Activated CD8-positive, alpha-beta T cell treated with anti-CD3 and anti-CD28 coated beads, Interleukin-2, amount 10 ng/mL, durations not matched to agents 7 days and 5 days (primary cell): ENCODE measurements at places on chromosomes 1 and 21. TPM values are rescaled to one million over a fixed set of nuclear protein-coding genes. Genes with fewer than 3 reads are reported as not detected.

- no peaks in the 10 kb centered on the region for H3K27me3 ChIP-seq
- H3K27ac ChIP-seq: no peak overlapping the region
- peaks cover 48% of the 10 kb centered on the region for H3K36me3 ChIP-seq
- peaks cover 5% of the 10 kb centered on the region for H3K4me1 ChIP-seq
- DNase-seq: no peak
These were observed 20.9 kb downstream of the URB1 start for GRCh38 chr21:32371913-32372314.

DNA sequence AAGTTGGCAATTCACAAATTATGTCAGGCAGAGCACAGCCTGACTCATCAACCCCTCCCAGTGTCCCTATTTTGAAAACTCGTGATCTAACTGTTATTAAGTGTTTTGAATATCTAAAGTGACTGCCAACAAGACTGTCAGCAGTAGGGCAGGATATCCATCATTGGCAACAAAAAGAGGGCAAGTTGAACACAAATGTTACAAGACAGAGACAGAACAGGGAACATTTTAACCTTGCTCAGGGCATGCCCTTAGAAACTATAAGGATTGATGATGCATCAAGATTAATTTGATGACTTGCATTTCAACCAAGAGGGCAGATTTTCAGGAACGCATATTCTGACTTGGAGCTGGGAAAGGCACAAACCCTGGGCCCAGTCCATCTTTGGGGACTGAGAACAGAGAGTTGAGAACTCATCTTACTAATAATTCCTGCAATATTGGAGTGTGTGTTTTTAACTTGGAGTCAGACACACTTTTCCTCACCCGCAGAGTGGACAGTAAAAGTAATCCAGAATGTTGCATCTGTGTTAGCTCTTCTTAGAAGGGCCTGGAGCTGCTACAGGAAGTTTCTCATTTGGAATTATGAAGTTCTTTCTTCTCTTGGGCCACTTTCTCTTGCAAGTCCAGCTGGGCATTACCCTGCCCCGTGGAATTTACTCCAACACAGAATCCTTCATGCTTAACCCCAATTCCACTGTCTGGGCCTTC is 317.2 kb downstream of the LTN1 start:
- H3K36me3 ChIP-seq: peaks cover 4% of the 10 kb centered on the region
- DNase-seq: no peak
- no peaks in the 10 kb centered on the region for H3K27me3 ChIP-seq
- H3K4me3 ChIP-seq: no peak overlapping the region
- H3K27ac ChIP-seq: no peak overlapping the region
- H3K4me1 ChIP-seq: no peaks in the 10 kb centered on the region

Gene CCDC185
- not detected for total RNA-seq

Gene THEM5
- not detected for total RNA-seq

GRCh38 chr1:243916160-243916559 is 66.1 kb upstream of the AKT3 start:
- H3K4me1 ChIP-seq: peaks cover 13% of the 10 kb centered on the region
- no peak for DNase-seq
- peaks cover 39% of the 10 kb centered on the region for H3K27me3 ChIP-seq
- H3K4me3 ChIP-seq: no peak overlapping the region
- no peaks in the 10 kb centered on the region for H3K36me3 ChIP-seq
- no peak overlapping the region for H3K27ac ChIP-seq

- H3K27ac ChIP-seq: no peak overlapping the region
- no peaks in the 10 kb centered on the region for H3K4me1 ChIP-seq
- no peak overlapping the region for H3K4me3 ChIP-seq
These were observed 133.4 kb downstream of the NEK7 start for GRCh38 chr1:198290089-198290683.

Gene CD160
- 2.4 TPM for total RNA-seq

Gene IFT25
- 83.1 TPM for total RNA-seq

GRCh38 chr1:226110249-226111097 is 48.0 kb downstream of the H3-3A start:
- peak overlapping the region; percentile 72 for H3K4me3 ChIP-seq
- no peaks in the 10 kb centered on the region for H3K27me3 ChIP-seq

Gene CFAP141
- total RNA-seq: not detected

DNA sequence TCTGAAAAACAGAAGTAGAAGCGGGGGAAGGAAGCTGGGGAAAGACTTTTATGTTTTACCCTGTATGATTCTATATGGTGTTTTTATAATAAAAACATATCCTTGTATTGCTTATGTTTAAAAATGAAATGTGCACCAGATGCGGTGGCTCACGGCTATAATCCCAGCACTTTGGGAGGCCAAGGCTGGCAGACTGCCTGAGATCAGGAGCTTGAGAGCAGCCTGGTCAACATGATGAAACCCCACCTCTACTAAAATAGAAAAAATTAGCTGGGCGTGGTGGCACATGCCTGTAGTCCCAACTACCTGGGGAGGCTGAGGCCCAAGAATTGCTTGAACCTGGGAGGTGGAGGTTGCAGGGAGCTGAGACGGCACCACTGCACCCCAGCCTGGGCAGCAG is 155.4 kb downstream of the SMYD3 start:
- no peaks in the 10 kb centered on the region for H3K27me3 ChIP-seq
- no peaks in the 10 kb centered on the region for H3K36me3 ChIP-seq
- H3K4me1 ChIP-seq: no peaks in the 10 kb centered on the region
- no peak overlapping the region for H3K27ac ChIP-seq
- no peak for DNase-seq

Gene PLA2G2A
- total RNA-seq: not detected

Gene BRDT
- not detected for total RNA-seq

DNA sequence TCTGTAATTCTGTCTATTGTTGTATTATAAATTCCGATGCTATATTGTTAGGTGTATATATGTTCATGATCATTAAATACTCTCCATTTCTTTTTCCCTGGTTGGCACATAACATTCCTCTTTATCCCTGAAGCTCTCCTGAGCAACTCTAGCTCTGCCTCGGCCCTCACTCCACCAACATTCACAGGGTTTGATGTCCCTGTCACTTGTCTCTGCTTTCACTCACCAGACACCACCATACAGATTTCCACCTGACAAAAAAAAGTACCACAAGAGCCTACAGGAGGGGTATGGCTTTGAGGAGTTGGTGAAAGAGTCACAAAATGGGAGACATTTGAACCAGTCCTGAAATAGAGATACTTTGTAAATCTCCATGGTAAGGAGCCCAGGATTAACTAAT is 8.8 kb upstream of the TSPEAR start:
- H3K4me3 ChIP-seq: no peak overlapping the region
- DNase-seq: no peak
- H3K4me1 ChIP-seq: peaks cover 12% of the 10 kb centered on the region
- H3K27ac ChIP-seq: no peak overlapping the region

Gene ADAM30
- not detected for total RNA-seq

Gene SERTAD4
- not detected for total RNA-seq

GRCh38 chr1:147541672-147542568 is 619 bp downstream of the BCL9 start:
- peaks cover 11% of the 10 kb centered on the region for H3K36me3 ChIP-seq
- DNase-seq: peak; percentile 40
- H3K27ac ChIP-seq: no peak overlapping the region
- H3K4me3 ChIP-seq: no peak overlapping the region

GRCh38 chr1:224199679-224200078 is 16.6 kb downstream of the DEGS1 start:
- H3K4me1 ChIP-seq: peaks cover 8% of the 10 kb centered on the region
- peaks cover 8% of the 10 kb centered on the region for H3K36me3 ChIP-seq
- no peak overlapping the region for H3K27ac ChIP-seq
- DNase-seq: no peak
- no peak overlapping the region for H3K4me3 ChIP-seq
- H3K27me3 ChIP-seq: no peaks in the 10 kb centered on the region

Gene CGN
- total RNA-seq: 0.34 TPM

GRCh38 chr1:2969845-2970291 is 51.4 kb upstream of the ACTRT2 start:
- H3K27ac ChIP-seq: no peak overlapping the region
- no peaks in the 10 kb centered on the region for H3K36me3 ChIP-seq
- no peak for DNase-seq

GRCh38 chr21:44199448-44199847 is 41.3 kb downstream of the ICOSLG start:
- H3K4me1 ChIP-seq: no peaks in the 10 kb centered on the region
- DNase-seq: no peak
- no peaks in the 10 kb centered on the region for H3K36me3 ChIP-seq
- H3K4me3 ChIP-seq: no peak overlapping the region
- peaks cover 4% of the 10 kb centered on the region for H3K27me3 ChIP-seq

- DNase-seq: peak; percentile 91
- H3K27ac ChIP-seq: peak within 1 kb of the TSS; percentile 90
- peaks cover 4% of the 10 kb centered on the region for H3K36me3 ChIP-seq
- H3K4me3 ChIP-seq: peak within 1 kb of the TSS; percentile 82
- peaks cover 8% of the 10 kb centered on the region for H3K27me3 ChIP-seq
- H3K4me1 ChIP-seq: peaks cover 78% of the 10 kb centered on the region
These were observed at the start of gene RUNX1 for GRCh38 chr21:35048706-35049617. Gene RUNX1 (minus strand): TSS chr21:35049302.

DNA sequence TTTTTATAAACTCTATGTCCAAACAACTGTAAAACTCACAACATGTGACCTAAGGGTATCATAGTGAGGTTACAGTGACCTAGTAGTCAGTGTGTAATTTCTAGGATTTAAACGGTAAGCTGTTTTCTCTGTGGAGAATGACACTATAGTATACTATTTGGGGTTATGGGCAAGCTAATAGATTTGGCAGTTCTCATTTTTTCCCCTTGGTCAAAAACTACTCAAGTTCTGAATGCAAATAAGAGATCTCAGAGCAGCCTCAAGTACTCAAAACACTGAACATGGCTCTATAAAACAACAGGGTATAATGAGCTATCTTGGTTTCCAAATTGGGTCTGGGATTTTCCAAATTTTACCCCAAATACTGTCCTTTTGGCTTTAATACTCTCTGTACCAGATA is 88.5 kb upstream of the HMCN1 start:
- H3K27ac ChIP-seq: no peak overlapping the region
- no peak overlapping the region for H3K4me3 ChIP-seq
- peaks cover 38% of the 10 kb centered on the region for H3K4me1 ChIP-seq
- peaks cover 44% of the 10 kb centered on the region for H3K36me3 ChIP-seq
- DNase-seq: no peak

- peak overlapping the region; percentile 5 for H3K27ac ChIP-seq
- H3K27me3 ChIP-seq: no peaks in the 10 kb centered on the region
- DNase-seq: no peak
- peaks cover 24% of the 10 kb centered on the region for H3K4me1 ChIP-seq
- peaks cover 69% of the 10 kb centered on the region for H3K36me3 ChIP-seq
These were observed 28.9 kb downstream of the KIAA0040 start for GRCh38 chr1:175163702-175164101.

GRCh38 chr1:154952664-154953063 is 3.2 kb downstream of the PBXIP1 start:
- H3K27ac ChIP-seq: peak overlapping the region; percentile 96
- H3K36me3 ChIP-seq: peaks cover 35% of the 10 kb centered on the region
- peak overlapping the region; percentile 79 for H3K4me3 ChIP-seq
- no peak for DNase-seq
- H3K27me3 ChIP-seq: no peaks in the 10 kb centered on the region

Gene MRPL39
- total RNA-seq: 44.5 TPM

Gene LEPR
- 1.3 TPM for total RNA-seq

DNA sequence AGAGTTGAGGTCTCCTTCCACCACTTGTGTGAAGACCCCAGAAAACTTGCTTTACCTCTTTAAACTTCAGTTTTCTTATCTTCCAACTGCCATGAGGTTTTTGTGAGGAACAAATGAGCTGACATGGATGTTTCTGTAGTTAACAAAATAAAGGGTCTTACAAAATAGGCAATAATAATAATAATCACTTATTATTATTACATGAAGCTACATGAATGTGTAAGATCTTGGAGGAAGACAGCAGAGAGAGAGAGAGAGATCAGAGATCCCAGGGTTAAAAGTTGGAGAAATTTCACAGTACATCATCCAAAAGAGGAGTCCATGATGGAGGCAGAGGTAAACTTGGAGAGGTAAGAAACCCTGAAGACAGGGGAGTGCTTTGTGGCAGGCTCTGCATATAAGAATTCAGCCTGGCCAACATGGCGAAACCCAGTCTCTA is 10.7 kb downstream of the RCC1 start:
- no peaks in the 10 kb centered on the region for H3K27me3 ChIP-seq
- H3K4me3 ChIP-seq: no peak overlapping the region
- H3K27ac ChIP-seq: peak overlapping the region; percentile 35
- DNase-seq: no peak

Gene NBPF20
- 0.08 TPM for total RNA-seq

- H3K27ac ChIP-seq: no peak overlapping the region
- H3K4me3 ChIP-seq: no peak overlapping the region
- no peaks in the 10 kb centered on the region for H3K36me3 ChIP-seq
- H3K27me3 ChIP-seq: peaks cover 43% of the 10 kb centered on the region
- H3K4me1 ChIP-seq: peaks cover 9% of the 10 kb centered on the region
These were observed 45.8 kb downstream of the SIM2 start for GRCh38 chr21:36744560-36745231.

Gene MATN1
- total RNA-seq: not detected

DNA sequence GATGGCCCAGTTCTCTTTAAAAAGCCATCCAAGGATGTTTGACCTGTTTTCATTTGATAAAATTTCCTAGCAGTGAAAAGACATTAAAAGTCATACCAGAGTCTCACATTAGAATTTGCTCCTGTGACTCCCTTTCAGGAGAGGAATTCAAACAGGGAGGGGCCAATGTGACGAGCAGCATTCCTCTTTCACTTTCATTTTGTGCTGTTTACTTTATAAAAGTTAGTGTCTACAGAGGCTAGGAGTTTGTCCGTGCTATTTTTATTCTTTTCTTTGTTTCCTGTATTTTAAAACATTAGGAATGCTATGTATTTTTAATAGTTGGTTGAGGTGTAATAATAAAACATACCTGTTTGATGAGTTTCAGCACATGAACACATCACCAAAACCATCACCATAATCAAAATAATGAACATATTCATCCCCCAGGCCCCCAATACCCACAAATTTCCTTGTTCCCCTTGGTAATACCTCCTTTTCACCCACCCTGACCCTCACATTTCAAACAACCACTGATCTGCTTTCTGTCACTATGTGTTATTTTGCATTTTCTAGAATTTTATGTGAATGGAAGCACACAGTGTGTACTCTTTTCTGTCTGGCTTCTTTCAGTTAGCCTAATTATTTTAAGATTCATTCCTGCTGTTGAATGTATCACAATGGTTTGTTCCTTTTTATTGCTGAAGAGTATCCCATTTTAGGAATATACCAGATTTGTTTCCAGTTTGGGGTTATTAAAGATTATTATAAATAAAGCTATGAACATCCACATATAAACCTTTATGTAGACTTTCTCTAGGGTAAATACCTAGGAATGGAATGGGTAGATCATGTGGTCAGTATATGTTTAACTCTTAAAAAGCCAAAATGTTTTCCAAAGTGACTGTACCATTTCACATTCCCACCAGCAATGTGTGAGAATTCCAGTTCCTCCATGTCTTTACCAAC is 129.5 kb downstream of the TENT5C start:
- peak overlapping the region; percentile 71 for H3K4me3 ChIP-seq
- H3K27ac ChIP-seq: peak overlapping the region; percentile 89
- peaks cover 9% of the 10 kb centered on the region for H3K4me1 ChIP-seq
- DNase-seq: peak; percentile 58

GRCh38 chr1:213986020-213986924 is 1.5 kb upstream of the PROX1 start:
- H3K27me3 ChIP-seq: peaks cover 92% of the 10 kb centered on the region
- H3K4me3 ChIP-seq: no peak overlapping the region
- H3K4me1 ChIP-seq: peaks cover 23% of the 10 kb centered on the region
